Stimulated activated CD4-positive, alpha-beta T cell treated with anti-CD3 and anti-CD28 coated beads, Interleukin-4, amount 100 ng/mL, for 48 hours (primary cell): ENCODE measurements at places on chromosomes 7 and 10.

- DNase-seq, result no peak
Measured at GRCh38 chr10:114603948-114604347, 54.1 kb downstream of the ABLIM1 start.

- no peak for DNase-seq
Measured at GRCh38 chr10:74365109-74365508, 214.1 kb downstream of the ADK start.

- DNase-seq, result no peak
Measured at GRCh38 chr10:97861924-97862323, 12.3 kb downstream of the GOLGA7B start.

GRCh38 chr7:127683776-127684681 lies 32.0 kb downstream of the SND1 start:
- DNase-seq, result no peak

- DNase-seq, result no peak
Measured at GRCh38 chr7:131945957-131946544, 389.6 kb upstream of the PODXL start.

DNA sequence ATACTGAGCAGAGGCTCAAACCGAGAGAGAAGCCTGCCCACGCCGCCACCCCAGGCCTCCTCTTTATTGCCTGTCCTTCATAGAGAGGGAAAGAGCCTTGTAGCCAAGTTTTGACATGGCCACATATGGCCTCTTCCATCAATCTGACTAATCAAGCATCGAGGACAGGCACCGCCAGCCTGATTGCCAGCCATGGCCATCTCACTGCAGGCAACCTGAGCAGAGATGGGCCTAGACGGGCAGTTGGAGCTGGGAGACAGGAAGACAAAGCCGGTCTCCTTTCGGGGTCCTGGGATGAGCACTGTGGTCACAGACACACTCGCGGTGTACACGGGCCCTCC lies 67.2 kb downstream of the EBF3 start:
- no peak for DNase-seq

DNA sequence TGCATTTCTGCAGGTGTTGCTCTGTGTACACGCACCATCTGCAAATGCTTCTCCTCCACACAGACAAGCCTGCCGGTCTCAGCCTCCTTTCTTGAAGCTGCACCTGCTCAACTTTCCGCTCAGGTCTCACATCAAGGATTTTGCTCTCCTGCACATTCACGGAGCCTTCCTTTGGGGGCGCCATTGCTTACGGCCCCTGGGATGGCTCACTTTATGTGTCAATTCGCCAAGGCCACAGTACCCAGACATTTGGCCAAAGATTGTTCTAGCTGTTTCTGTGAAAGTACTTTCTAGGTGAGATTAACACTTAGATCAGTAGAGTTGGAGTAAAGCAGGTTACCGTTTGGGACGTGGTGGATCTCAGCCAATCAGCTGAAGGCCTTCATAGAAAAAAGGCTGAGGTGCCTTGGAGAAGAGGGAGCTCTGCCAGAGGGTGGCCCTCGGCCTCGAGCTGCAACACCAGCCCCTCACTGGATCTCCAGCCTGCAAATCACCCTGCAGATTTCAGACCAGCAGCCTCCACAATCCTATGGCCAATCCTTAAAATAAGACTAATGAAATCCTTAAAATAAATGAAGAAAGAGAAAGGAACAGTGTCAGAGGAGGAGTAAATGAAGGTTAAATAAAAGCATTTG lies 39.9 kb upstream of the PPP2R2D start:
- no peak for DNase-seq

- peak; percentile 38 for DNase-seq
Measured at GRCh38 chr10:44974628-44975430, 3.8 kb downstream of the DEPP1 start.

DNA sequence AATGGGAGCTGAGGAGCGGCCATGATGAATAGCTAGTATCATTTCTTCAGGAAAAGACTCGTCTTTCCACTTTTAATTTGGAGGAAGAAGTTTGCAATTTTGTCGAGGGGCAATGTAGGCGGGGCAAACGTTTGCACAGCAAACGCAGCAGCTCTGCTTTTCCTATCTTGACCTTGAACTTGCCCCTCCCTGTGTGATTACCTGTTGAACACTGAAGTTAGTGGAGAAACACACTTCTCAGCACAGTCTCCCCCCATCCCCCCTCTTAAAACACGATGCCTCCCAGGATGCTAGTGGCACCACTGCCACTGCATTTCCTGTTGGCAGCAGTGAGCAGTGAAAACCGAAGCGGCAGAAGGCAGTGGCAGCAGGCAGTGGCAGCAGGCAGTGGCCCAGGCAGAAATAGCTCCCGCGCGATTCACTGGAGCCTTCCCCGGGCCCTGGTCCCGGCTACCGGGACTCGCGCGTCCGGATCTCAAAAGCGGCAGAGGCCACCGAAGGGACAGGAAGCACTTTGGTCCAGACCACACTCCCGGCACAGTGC lies at the start of gene EPDR1:
Gene EPDR1 (plus strand): TSS at position 336 of the 544 bp plus-strand sequence. CDS start 300 bp downstream, outside the sequence.
- DNase-seq, result no peak

- no peak for DNase-seq
Measured at GRCh38 chr10:118669835-118670234, 74.4 kb upstream of the PRLHR start.
